Karpas-422 (cell line): ENCODE measurements at places on chromosomes 3 and 15.

- no peak for DNase-seq
Measured at GRCh38 chr15:80866936-80867335, 87.8 kb downstream of the CEMIP start.

GRCh38 chr3:134147411-134147810, 103.2 kb downstream of the RYK start:
- no peak for DNase-seq

DNA sequence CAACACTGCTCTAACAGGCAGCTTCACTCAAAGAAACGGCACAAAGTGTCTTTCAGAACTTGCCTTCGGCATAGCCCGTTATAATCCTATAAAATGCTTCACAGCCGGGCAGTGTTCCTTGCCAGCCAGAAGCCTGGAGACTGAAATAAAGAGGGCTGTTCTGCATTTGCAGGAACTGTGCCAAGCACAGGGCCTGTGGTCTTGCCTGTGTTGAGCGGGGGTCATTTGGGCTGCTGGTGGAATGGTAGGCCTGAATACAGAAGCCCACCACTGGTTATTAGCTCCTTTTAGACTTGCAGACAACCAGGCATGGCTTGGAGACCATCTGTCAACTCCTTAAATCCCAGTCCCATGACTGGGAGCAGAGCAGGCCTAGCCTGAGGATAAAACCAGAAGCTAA, 4.7 kb upstream of the ARHGEF3 start:
- DNase-seq: no peak

DNA sequence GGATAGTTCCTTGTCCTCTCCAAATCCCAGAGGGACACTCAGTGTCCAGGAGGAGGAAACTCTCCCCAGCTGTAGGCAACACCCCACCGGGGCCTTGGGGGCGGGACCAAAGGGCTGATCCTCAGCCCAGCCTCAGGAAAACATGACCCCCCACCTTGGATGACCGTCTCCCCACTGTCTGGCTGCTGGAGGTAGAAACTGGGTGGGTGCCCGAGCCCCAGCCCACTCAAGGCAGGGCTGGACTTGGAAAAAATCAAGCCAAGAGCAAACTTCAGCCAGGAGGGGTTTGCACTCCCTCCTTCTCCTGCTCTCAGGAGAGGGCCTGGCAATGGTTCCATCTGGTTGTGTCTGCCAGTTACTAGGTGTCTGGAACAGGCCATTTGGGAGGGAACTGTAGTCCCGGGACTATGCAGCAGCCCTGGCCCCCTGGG, 3.6 kb upstream of the RASL12 start:
- DNase-seq: no peak

- DNase-seq: peak; percentile 44
Measured at GRCh38 chr3:123757281-123757940, 126.7 kb downstream of the MYLK start.
